ENCODE measurements at places on chromosomes 6 and 20.

DNA sequence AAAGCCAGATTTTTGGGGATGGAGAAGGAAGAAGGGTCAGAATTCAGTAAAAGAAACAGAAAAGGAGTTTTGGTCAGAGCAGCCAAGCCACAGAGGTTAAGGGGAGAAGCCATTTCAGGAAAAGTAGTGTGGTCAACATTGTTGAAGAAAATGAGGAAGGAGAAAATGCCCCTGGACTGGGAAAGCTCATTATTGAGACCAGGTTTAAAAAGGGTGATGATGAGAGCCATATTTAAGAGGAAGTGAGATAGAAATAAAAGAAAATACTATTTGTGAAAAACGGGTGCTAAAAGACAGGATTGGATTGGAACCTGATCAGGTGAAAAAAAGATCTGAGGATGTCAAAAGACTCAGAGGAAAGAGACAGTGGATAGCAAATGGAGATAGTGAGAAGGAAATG, 75.8 kb downstream of the CEP162 start:
- DNase-seq, result no peak

DNA sequence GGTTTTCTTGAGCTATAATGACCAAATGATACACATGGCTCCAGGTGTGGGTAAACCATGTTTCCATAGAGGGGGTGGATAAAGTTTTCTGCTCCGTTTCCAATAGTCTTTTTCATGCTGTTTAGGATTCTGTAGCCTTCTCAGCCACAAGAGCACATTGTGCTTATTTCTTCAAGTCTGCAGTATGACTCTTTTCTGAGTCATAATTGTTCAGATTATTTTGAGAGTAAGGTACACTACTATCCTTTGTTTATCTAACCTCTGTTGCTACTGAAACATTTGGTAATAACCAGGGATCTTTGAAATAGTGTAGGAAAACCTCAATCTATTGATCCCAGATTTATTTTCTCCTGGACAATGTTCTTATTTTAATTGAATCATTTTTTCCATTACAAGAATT, 247.9 kb upstream of the BMP2 start:
- DNase-seq, result peak; percentile 39

DNA sequence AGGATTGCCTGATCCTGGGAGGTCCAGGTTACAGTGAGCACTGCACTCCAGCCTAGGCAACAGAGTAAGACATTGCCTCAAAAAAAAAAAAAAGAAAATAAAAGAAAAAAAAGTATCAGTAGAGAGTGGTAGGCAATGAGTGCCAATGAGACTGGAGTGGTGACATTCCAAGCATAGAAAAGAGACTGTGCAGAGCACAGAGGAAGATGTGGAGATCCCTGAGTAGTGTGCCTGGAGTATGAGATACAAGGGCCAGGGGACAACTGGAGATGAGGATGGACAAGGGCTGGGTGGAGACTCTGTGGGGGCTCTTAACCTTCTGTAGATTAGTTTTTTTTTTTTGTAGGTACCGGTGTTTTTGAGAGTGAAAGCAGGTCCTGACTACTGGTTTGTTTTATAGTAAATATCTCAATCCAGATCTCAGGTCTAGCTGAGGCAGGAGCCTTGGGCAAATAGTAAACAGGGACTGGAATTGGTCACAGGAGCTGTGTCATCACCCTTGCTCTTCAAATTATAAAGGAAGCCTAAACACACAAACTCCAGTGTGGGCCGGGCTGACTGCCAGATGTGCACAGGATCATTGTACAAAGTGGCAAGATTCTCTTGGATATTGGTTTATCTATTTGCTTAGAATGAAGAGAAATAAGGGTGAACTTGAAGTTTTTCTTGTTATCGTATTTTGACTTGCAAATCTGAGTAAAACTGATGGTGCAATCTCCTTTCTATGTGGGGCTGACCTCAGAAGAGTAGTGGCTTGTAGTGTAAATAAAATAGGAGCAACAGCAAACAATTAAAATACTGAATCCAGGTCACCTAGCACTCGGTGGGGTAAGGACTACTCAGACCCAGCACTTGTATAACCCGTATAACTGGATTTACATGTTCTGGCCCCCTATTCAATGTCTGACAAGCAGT, 144.9 kb downstream of the SOX4 start:
- peak; percentile 48 for DNase-seq

DNA sequence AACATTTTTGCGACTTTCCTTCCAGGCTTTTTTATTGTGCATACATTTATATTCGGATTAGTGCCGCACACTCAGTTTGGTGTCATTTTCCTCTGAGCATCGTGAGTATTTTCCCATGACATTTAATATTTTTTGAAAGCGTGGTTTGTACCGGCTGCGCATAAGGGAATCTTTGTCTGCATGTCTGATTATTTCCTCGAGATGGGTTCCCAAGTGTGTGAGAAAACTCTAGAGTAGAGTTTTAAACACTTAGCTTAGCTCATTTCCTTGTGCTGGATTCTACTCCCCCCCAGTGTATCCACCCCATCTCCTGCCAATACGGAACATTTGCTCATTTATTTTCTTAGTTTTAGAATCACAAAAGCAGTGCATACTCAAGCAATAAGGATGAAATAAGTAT, 94.3 kb downstream of the CDC5L start:
- no peak for DNase-seq

DNA sequence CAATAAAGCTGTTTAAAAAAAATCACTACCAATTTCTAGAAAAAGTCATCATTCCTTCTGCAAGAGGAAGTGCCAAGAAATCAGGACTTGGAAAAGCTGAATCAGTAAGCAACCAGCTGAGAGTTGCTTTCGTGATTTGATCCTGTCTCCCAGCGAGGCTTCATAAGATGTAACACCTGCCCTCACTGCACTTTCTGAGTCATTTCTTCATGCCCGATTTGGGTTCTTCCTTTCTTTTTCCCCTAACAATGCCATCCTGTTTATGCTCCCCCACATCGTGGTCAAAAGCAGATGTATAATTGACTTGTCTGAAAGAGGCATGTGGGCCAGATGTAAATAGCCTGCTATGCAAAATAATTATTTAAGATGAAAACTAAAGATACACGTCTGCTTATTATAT, 52.1 kb downstream of the RIPOR2 start:
- peak; percentile 54 for DNase-seq

DNA sequence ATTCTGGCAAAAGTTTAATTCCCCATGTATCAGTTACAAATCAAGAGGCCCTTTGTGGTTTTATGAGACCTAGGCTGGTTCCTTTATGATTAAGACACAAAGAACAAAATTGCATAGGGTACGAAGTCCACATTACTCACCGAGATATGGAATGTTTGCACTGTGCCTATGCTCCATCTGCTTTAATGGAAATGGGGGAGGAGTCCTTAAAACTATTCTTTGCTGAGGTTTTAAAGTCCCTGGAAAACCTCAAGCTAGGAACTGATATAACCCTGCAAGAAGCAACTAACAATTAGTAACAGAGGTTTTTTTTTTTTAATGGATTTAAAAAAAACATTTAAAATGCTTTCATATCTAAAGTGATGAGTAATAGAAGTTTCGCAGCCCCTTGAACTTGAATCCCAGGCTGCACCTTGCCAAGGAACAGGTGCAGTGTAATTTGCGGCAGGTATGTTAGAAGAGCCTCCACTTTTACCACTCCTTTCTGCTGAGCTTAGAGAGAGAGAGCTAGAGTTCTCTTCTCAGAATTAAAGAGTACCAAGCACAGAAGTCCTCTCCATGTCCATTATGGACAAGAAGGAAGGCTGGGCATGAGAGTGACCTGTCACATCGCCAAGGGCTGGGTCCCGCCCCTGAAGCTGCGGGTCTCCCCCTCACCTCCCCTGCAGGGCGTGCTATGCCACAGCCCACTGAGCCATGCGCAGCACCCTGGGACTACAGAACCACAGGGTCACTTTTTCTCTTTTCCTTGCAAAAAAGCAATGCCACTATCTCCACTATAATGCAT, 2.3 kb downstream of the SERPINB1 start:
- peak; percentile 44 for DNase-seq

DNA sequence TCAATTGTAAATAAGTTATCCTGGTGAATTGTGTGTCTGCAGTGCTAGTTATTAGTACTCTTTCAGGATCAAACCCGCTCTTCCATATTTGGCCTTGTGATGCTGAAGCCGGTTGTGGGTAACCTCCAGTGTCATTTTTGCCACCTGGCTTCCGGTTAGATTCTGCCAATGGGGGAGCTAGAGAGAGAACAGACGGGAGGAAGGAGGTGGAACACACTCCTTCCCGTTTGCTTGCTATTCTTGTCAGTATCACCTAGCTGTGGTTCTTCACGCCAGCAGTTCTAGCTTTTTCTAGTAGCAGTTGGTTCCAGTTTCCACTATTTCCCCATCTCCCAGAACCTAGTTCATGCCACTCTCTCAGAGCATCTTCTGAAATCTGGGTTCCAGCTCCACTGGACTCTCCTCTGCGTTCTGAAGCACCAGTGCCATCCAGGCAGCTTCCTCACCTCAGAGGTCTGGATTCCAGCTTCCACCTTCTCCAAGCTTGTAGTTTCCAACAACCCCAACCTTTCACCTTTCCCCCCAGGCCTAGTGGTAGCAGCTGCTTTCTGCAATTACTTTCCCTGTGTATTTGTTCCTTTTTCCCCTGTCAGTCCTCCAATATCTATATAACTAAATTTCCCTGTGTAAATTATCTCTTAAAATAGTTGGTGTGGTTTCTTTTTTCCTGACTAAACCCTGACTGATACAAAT, 46.9 kb upstream of the LOC128125822 start:
- no peak for DNase-seq

DNA sequence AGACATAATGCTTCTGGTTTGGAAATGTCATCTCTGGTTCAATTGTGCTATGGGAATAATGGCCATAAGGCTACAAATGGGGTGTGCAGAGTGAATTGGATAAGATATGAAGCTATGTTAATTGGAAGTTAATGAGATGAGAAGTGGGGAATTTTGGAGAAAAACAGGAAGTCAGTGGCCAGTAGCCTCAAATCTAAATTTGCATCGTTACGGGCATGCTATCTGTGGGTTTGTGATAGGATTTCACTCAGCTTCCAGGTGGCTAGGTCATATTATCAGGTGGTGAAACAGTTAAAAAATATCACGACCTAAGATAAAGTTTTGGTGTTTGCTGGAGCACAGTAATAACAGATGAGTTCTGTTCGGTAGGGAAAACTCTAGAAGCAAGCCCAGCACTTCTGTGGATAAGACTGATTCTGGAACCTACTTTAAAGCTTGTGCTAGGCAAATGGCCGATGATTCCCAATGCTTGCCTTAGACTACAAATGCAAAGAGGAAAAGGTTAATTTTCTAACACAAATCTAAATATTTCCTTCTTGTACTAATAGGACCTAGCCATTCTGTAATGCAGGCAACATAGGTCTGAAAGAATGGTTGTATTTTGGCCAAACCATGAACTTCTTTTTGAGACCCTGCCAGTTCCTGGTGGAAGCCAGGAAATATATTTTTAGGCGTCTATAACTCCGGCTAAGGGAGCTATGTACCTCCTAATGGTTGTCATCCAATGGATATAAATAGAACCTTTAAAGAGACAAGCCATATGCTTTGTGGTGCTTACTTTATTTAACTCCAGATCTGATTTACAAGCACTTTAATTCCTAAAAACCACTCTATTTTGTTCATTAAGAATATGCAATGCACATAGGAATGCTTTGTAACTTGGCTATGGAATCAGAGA, 111.0 kb downstream of the PLCB1 start:
- DNase-seq, result peak; percentile 76

DNA sequence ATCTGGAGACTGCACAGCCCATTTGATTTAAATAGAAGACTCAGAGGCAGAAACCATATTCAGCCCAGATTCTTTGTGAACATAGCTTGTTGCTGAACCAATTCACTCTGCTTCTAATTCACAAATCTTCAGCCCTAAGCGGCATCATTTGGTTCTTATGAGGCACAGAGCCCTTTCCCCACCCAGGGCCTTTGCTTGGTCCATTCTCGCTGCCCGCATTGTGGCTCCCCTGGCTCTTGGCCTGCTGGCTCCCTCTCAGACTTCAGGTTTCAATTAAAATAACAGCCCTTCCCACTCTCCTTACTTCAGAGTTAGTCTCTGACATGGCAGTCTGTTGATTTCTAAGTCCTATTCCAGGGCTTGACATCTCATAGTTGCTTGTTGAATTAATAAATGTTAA, 9.4 kb upstream of the TMEM14A start:
- DNase-seq, result no peak

GRCh38 chr20:58824843-58825242, 25.9 kb downstream of the GNAS-AS1 start:
- DNase-seq, result no peak

DNA sequence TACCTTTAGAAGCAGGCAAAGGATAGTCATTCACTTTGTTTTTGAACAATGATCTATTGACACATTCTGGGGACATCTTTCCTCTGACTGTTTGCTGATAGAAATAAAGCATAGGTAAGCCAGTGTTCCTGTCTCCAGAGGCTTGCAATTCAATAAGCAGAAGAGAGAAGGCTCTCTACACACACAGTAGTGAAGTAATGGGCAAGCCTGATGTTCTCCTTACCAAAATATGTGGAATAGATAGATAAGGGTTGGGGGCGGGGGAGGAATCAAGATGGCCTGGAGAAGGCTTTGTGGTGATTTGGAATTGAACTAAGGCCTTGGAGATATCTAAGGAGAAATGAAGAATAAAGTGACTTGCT, 27.3 kb downstream of the PAQR8 start:
- no peak for DNase-seq

DNA sequence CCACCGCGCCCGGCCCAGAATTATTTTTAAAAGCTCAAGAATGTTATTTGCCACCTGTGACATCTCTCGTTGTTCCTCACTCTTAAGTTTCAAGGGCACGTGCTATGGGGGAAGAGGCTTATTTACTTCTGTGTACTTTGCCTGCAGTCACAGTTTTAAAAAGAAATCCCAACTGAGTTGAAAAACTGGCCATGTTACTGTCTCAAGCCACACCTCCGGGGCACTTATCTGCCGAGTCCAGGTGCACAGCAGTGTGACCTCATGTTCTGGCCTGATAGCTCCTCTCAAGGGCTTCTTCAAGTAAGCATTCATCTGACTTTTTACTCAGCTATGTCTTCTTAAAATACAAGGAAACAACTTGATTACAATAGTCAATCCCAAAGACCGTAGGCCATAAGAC, 34.5 kb downstream of the SHLD1 start:
- DNase-seq, result no peak

DNA sequence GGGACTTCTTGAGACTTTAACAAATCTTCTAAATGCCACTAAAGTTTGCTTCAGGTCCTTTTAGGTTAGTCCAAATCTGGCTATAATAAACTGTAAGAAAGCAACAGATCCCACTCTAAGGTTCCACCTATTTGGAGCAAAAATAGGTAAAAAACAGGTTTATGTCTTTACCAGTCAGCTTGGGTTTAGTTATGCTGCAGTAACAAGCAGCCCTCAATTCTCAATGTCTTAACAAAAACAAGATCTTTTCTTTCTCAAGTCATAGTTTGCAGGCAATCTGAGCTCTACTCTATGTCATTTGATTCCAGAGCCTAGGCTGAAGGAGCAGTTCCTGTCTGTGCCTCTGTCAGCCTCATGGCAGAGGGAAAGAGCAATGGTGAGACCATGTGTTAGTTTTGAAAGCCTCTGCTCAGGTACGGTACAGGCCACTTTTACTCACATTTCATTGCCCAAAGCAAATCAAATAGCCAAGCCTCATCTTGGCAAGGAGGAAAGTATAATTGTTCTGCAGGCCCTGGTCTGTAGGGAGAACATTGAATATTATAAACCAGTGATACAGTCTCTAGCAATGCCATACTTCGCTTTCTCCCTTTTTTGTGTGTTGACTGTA, 108.6 kb downstream of the CD83 start:
- DNase-seq, result no peak
